ENCODE measurements at places on chromosomes 6 and 20. TPM values are rescaled to one million over a fixed set of nuclear protein-coding genes. Genes with fewer than 3 reads are reported as not detected.

DNA sequence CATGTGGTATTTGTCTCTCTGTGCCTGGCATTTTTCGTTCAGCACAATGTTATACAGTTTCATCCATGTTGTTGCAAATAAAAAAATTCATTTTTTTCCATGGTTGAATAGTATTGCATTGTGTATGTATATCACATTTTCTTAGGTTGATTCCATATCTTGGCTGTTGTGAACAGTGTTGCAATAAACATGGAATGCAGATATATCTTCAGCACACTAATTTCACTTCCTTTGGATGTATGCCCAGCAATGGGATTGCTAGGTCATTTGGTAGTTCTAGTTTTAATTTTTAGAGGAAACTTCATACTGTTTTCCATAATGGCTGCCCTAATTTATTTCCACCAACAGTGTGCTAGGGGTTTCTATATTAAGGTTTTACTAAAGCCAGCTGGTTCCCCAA lies 52.6 kb downstream of the GFRAL start:
- DNase-seq, result no peak

DNA sequence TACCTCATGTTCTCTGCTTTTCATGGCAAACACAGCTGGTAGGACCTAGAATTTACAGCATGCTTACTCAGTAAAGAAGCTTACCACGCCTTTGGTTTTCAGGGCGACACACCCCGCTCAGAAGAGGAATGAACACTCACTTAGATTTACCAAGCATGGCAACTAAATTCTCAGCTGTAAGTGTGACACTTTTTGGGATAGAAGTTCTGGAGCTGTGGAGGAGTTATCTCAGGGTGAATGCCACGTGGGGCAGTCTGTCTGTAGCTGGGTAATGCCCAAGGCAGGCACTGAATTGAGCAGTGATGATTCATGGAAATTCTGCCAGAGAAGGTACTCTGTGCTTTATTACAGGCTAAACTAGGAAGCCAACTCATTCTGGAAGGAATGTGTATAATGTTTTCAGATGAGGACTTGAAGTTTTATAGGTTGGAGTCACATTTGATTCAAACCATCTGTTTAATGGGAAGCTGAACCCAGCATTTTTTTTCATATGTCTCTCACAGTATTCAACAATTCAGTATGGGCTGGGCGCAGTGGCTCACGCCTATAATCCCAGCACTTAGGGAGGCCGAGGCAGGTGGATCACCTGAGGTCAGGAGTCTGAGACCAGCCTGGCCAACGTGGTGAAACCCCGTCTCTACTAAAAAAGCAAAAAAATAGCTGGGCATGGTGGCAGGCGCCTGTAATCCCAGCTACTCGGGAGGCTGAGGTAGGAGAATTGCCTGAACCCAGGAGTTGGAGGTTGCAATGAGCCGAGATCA lies 3.5 kb upstream of the PRIM2 start:
- no peak for DNase-seq

The BACH2 gene
- total RNA-seq, result 48.7 TPM

- no peak for DNase-seq
These were observed 89.2 kb upstream of the ARID1B start for GRCh38 chr6:156687789-156688619.

The ADGRF4 gene
- total RNA-seq, result not detected

- no peak for DNase-seq
These were observed 176.4 kb upstream of the UST start for GRCh38 chr6:148570456-148570855.

DNA sequence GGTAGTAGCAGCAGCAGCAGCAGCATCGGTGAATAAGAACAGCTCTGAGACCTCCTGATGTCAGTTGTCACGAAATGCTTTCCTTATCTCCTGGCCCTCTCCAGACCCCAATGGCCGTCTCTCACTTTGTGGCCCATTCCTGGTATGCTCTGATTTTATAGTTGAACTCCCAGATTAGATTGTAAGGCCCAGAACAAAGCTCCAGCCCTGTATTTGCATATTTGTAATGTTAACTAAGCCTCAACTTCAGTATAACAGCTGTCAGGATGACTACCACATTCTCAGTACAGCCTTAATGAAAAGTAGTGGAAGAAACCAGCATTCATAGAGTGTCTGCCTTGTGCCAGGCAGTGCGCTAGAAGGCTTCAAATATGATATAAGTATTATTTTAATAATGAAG lies 180.9 kb downstream of the SASH1 start:
- no peak for DNase-seq
